ENCODE measurements at places on chromosomes 2 and 18. TPM values are rescaled to one million over a fixed set of nuclear protein-coding genes. Genes with fewer than 3 reads are reported as not detected.

Gene L3MBTL4
- under 0.01 TPM for total RNA-seq

Gene ACVR1C
- total RNA-seq = 0.19 TPM

Gene NCL
- total RNA-seq = 232 TPM

Gene IL36A
- not detected for total RNA-seq

Gene CERS6
- 7.4 TPM for total RNA-seq
